ENCODE measurements at places on chromosomes 1 and 21.

DNA sequence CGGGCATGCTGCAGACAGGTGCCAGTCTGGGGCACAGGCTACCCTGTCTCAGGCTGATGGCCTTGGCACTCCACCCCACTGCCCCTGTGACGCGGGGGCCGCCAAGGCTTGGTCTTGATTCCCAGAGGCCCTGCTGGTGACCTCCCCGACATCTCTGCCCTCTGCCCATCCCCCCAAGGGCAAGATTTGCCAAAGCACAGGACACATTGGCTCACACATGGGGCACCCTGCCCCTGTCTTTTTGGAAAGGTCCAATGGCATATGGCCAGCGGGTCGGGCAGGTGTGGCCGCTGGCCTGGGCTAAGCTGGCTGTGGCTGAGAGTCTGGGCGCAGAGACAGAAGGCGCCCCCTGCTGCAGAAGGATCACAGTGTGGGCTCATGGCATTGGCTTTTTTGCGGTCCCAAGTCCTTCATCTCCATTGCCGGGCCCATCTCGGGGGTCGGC lies 4.6 kb downstream of the MIB2 start:
- DNase-seq, result no peak

- DNase-seq, result no peak
Measured at GRCh38 chr1:212979340-212980122, 29.2 kb downstream of the VASH2 start.

DNA sequence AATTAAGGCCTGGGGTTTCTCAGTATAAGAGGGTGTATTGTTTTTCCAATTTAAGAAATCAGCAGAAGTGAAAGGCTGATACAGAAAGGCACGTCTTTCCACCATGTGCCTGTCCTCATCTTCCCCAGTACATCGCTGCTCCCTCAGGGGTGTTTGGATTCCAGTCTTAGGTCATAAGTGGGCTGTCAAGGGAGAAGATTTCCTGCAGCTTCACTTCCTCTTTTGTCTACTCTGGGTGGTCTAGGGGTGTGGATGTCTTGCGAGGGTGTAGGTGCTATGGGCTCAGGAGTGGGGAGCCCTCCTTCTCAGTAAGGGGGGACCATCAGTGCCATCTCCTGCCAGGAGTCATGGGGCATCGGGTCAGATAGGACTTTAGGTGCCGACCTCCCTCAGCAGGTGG lies 999.8 kb upstream of the NCAM2 start:
- no peak for DNase-seq

GRCh38 chr1:172163498-172164215 lies 256.8 kb upstream of the C1orf105 start:
- DNase-seq, result no peak

GRCh38 chr1:35326246-35326866 lies 57.8 kb downstream of the ZMYM4 start:
- DNase-seq, result no peak

DNA sequence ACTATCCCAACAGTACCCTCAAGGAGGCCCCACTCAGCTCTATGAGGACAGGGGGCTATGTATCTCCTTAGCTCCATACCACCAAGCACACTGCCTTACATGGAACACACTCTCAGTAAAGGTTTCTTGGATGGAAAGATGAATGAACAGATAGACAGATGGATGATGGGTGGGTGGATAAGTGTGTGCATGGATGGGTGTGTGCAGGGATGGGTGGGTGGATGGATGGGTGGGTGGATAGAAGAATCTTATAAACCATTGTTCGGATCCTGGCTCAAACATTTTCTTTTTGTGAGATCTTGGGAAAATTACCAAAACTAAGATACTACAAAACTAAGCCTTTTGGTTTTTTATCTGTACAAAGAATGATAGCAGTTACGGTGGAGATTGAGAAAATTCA lies 111.0 kb upstream of the NFIA start:
- no peak for DNase-seq

GRCh38 chr1:205536759-205537361 lies 32.4 kb downstream of the CDK18 start:
- DNase-seq, result peak; percentile 67

DNA sequence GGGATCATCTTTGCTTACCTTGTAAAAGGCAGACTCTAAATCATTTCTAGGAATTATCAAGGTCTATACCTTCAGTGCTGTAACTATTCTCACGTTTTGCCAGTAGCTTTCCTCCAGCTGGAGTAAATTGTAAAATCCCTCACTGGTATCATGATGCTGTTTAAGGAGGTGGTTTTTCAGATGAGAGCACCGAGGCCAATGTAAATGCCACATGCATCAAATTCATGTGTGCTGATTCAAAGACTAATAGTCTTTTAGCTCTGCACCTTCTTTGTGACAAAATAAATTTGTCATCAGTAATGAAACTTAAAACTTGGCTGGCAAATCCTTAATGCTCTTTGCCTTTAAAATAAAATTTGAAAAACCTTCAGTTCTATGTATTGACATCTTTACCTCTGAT lies 503.8 kb downstream of the SETD4 start:
- no peak for DNase-seq

DNA sequence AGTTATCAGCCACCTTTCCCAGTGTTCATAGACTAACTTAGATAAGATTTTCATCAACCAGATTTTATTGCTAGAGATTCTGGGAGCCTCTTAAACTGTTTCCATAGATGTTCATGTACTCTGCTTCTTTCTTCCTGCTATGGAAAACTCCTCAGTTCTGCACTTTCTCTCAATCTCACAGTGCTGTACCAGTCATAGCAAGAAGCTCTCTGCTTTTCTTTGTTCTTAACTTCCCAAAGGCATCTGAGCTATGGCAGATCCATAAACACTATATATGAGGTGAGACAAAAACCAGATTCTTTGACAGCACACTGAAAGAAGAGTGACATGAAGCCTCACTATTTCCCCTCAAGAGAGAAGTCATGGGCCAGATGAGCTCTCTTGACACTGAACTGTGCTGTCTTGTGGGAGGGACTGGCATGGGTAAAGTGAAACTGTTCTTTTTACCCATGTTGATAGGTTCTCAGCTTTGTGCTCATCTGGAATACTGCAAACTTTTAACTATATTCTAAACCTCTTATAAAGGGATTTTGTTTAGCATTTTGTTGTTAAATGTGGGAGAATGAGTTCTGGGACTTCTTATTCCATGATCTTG lies 64.2 kb upstream of the LYPLAL1 start:
- no peak for DNase-seq

Data from upper lobe of right lung (tissue), 1 donor.